Astrocyte of the spinal cord (primary cell): ENCODE measurements at places on chromosomes 1 and 21.
A peak's percentile ranks its signal among the peaks of the same experiment; 100 is the strongest.

DNA sequence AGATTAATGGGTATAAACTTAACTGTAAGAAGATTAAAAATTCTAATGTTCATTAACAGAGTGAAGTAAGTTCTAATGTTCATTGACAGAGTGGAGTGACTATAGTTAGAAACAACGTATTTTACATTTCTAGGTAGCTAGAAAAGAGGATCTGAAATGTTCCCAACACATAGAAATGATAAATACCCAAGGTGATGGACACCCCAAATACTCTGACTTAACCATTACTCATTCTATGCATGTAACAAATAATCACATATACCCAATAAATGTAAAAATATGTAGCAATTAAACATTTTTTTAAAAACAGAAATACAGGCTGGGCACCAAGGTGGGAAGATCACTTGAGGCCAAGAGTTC, 62.1 kb downstream of the ABL2 start:
- no peak for DNase-seq

- no peak for DNase-seq
Measured at GRCh38 chr1:27966402-27967105, 6.8 kb downstream of the XKR8 start.

GRCh38 chr21:41620982-41621381, 113.0 kb upstream of the TMPRSS2 start:
- DNase-seq = no peak

DNA sequence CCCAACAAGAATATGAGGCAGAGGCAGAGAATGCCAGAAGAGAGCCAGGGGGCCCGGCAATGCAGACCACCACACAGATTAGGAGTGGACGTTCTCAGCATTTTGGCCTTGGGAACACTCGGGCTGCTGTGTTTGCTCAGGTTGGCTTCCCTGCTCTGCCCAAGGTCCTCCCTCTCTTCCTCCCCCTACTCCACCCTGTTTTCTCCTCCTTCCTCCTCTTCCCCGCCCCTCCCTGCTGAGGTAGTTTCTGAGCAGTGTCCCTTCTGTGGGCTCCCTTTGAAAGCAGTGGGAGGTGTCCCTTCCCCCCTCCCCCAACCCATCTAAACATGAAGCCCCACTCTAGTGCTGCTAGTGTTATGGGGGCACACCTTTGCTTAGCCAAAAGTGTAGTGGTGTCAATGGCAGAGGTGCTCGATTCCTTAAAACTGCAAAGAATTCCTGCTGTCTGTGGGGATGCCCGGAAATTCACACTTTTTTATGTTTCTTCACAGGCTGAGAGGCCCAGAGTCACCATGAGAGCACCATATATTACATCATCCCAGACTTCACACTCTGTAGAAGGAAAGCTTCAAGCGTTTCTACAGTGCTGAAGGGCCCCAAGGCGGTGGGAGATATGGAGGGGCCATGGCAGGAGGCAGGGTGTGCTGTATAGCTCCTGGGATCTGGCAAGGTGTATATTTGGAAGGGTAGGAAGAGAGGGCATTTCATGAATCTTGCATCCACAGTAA, at the start of gene HHIPL2:
Gene HHIPL2 (minus strand): TSS at position 161 of the 728 bp plus-strand sequence. CDS start 60 bp downstream, at position 101.
- no peak for DNase-seq

DNA sequence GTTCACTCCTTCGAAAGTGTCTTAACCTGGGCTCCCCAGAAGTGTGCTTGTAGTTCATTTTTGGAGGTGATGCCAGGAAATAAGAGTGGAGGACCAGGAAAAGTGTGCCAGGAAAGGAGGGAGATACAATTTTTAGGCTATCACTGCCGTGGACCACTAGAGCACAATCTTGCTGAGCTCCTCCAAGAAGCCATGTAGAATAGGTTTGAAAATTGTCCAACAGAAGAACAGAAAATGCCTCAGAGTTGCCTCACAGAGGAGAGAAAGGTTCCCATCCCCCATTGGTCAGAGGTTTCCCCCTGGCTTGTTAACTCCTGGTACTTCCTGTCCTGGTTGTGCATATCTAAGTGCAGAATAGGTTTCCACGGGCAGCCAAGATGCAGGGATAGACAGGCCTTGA, 41.6 kb downstream of the CATSPERE start:
- no peak for DNase-seq

DNA sequence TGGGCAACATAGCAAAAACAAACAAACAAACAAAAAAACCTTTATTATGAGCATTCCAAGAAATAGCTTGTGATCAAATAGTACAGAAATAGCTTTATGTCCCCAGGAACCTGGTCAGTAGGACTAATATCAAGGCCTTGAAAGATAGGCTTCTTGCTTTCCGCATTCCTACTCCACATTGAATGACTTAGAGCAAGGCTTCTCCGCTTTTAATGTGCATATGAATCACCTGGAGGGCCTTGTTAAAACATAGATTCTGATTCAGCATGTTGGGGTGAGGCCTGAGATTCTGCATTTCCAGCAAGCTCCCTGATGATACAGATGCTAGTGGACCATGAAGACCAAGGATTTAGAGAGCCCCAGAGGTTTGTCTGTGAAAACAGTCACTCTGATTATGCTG, 17.4 kb downstream of the PLEKHA6 start:
- no peak for DNase-seq

DNA sequence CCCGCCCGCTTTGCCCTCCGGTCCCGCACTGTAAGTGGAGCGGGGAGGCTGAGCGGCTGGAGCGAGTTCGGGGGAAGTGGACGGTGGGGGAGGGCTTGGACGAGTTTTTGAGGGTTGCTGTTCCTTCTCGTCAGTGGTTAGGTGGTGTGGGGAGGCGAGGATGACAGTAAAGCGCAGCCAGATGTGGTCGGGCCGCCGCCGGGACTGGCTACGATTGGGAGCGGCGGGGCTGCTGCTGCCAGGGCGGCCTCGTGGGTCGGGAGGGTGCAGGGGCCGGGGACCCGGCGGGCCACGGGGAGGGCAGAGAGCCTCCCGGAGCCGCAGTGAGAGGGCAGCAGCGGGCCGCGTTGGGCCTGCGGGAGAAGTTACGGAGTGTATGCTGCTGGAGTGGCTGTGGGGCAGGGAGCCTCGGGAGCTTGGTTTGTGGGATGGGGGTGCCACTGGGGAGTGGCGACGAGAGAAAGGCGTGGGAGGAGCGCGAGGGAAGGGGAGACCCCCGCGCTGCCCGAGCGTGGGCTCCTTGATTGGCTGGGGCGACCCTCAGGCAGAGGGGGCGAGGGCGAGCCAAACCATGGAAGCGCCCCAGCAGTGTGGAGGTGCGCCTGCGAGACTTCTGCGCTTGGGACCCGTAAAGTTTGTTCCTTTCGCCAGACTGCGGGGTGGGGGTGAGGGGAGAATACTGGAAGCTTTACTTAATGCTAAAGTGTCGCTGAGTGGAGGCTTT, 2.1 kb downstream of the ADGRL2 start:
- DNase-seq = peak; percentile 53

- no peak for DNase-seq
Measured at GRCh38 chr1:19367584-19368041, 55.5 kb downstream of the SLC66A1 start.

GRCh38 chr1:33397125-33397506, 33.8 kb downstream of the PHC2 start:
- DNase-seq = no peak

DNA sequence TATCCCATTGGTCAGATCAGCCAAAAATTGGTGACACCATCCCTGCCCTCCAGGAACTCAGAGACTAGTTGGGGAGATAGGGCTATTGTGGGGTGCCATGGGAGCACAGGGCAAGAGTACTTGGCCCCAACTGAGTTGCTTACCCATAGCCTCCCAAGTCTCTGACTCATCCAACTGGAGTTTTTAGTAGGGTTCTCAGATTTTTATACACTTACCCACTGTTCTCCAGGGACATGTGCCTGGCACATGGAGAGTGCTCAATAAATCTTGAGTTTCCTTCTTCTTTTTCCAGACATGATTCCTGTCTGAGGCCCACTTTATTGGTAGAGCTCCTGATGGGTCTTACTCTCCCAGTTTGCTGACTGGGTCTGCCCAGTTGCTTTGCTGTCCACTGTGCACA, 56.7 kb downstream of the OVGP1 start:
- DNase-seq = no peak

- peak; percentile 7 for DNase-seq
Measured at GRCh38 chr1:75855010-75855409, 58.3 kb downstream of the MSH4 start.

DNA sequence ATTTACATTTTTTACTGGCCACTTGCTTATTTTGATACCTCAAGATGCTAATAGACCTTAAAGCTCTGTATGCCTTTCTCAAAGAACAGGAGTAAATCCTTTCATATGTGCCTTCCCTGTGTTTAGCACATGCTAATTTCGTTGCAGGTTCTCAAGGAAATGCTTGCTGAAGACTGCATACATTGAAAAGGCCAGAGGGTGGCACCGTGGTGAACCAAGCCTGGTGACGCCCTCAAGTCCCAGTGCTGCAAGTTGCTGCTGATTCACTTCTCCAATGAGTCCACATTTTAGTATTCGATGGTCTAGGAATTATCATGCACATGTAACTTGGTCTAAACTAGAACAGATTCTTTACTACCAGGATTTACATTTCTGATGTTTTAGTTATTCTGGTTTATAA, 94.1 kb downstream of the CLDN17 start:
- peak; percentile 1 for DNase-seq

- DNase-seq = no peak
Measured at GRCh38 chr1:9058465-9058864, 11.0 kb downstream of the SLC2A5 start.

- no peak for DNase-seq
Measured at GRCh38 chr1:61604261-61604660, 120.7 kb downstream of the TM2D1 start.

- DNase-seq = no peak
Measured at GRCh38 chr1:202806845-202807450, 1.3 kb downstream of the KDM5B start.

- peak; percentile 57 for DNase-seq
Measured at GRCh38 chr1:94236630-94237290, 624 bp downstream of the ARHGAP29 start.

DNA sequence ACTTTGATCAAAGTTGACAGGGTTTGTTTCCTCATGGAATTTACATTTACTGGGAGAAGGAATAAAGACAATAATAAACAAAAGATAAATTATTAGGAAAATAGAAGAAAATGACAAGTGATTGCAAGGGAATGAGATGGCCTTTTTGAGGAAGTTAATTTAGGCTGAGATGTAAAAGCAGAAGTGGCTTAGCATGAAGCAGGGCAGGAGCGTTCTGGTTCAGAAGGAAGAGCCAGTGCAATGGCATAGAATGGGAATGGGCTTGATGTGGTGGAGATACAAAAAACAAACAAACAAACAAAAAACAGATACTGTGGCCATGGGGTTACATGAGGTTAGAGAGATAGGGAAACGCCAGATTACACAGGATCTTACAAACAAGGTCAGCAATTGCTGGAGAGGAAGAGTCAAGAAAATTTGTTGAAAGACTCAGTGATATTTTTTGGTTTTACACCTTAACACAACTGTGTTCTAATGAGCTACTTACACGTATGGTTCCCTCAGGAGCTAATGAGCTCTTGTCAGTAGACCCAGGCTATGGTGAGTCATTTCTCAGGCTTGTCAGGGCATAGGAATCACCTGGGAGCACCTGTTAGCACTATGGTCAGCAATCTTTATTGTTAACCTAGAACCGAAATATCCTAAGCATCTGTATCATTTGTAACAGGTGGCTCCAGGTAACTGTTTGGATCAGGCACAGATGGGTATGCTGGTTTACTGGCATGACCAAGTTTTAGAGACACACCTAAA, 8.7 kb upstream of the CADM3 start:
- DNase-seq = no peak

- no peak for DNase-seq
Measured at GRCh38 chr21:45570071-45570470, 27.8 kb upstream of the SLC19A1 start.

DNA sequence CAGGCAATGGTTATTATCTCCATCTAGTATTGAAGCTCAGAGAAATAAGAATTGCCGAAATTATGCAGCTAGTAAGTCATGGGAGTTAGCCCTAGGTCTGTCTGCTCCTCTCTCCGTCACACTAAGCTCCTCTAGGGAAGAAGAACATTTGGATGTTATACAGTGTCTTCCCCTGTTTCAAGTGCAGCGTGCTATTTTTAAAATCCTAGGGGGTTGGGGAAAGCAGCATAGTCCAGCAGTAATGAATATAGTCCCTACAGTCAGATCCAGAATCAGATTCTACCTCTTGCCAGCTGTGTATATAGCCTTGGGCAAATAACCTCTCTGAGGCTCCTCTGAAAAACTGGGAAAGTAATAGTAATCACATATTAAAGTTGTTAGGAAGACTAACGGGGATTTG, 44.5 kb upstream of the OSBPL9 start:
- DNase-seq = no peak
